Left lung (tissue), 14 donors: ENCODE measurements at places on chromosomes 11 and 22. TPM values are rescaled to one million over a fixed set of nuclear protein-coding genes. Genes with fewer than 3 reads are reported as not detected.

DNA sequence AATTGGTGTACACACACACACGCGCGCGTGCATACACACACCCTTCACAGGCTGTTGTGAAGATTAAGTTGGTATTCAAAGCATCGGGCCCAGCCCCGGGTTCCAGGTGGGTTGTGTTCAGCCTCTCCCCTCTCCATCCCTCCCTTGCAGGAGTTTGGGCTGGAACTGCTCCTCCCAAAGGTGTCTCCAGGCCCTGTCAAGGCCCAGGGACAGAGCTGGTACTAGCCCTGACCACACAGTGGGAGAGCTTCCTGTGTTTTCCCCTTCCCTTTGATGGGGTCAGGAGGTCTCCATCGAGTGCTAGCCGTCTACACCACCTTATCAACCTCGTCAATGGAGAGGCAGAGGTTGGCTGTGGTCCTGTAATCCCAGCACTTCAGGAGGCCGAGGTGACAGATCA lies 36.5 kb upstream of the CSNK1E start:
- DNase-seq, result no peak
- no peaks in the 10 kb centered on the region for H3K27me3 ChIP-seq
- H3K27ac ChIP-seq, result no peak overlapping the region
- peaks cover 6% of the 10 kb centered on the region for H3K4me1 ChIP-seq

The STX3 gene
- polyA plus RNA-seq, result 27.9 TPM

The KCNK7 gene
- 0.21 TPM for polyA plus RNA-seq

The ANO5 gene
- polyA plus RNA-seq, result 2.9 TPM

DNA sequence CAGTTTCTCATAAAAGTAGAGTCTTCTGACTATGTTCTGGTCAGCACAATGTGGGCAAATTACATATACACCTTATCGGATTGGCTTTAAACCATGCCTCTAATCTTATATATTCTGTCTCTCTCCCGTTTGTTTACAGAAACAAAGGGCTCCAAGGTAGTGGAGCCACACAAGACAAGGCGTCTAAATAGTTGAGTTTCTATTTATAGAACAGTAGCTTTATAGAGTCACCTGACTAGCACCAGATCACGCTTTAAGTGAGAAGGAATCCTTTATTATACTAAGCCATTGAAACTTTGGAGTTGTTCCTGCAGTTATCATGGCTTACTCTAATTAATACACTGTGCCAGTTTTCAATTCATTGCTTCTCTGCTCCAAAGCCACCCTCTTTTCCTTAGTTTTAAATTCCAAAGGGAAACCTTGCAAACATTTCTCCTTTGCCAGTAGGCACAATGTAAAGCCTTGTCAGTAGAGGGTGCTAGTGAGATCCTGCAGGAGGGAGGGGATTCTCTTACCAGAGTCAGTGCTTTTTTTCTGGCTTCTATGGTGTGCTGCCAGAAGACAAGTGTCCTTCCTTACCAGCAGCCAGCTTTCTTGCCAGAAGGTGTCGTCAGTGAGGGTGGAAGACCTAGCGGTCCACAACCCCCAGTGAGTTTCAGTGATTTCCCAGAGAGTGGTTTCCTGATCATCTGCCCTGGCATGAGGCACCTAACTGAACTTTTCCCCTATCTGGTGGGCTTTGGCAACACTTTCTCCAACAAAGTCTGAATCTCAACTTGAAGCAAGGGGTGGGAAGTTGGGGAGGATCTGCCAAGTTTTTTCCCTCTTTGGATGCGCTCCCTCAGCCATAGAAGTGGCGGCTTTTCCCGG lies 71.7 kb downstream of the RAB38 start:
- no peaks in the 10 kb centered on the region for H3K27me3 ChIP-seq
- H3K36me3 ChIP-seq, result no peaks in the 10 kb centered on the region
- no peaks in the 10 kb centered on the region for H3K4me1 ChIP-seq
- H3K4me3 ChIP-seq, result no peak overlapping the region
- peak overlapping the region; percentile 34 for H3K27ac ChIP-seq
- no peak for DNase-seq

GRCh38 chr11:110527146-110527545 lies 97.4 kb downstream of the FDX1 start:
- no peak overlapping the region for H3K27ac ChIP-seq
- no peaks in the 10 kb centered on the region for H3K36me3 ChIP-seq
- DNase-seq, result no peak
- peaks cover 8% of the 10 kb centered on the region for H3K4me1 ChIP-seq
